ENCODE measurements at places on chromosomes 7 and 10.

- DNase-seq, result no peak
These were observed 2.7 kb upstream of the ZNF804B start for GRCh38 chr7:88756802-88757201.

GRCh38 chr10:124588736-124589490 lies 127.3 kb downstream of the LHPP start:
- DNase-seq, result no peak

- no peak for DNase-seq
These were observed 139.6 kb downstream of the PTPN20 start for GRCh38 chr10:47050618-47051455.

- DNase-seq, result no peak
These were observed 221.8 kb upstream of the TMEM72 start for GRCh38 chr10:44689368-44689767.

- no peak for DNase-seq
These were observed 185.1 kb upstream of the PRPS1L1 start for GRCh38 chr7:18212758-18213157.

DNA sequence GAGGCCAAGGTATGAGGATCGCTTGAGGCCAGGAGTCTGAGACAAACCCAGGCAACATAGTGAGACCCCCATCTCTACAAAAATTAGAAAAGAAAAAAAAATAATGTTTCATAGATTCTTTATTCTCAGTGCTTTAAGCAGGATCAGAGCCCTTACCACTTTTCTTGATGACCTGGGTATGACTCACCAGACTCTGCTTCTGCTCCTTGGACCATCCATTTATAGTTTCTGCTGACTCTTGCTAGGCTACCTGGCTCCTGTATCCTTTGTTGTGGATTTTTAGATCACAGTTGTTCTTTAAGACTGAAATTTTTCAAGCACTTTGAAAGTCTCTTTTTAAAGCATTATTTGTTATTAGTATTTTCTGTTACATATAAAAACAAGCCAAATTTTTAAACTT lies 411.1 kb downstream of the GFRA1 start:
- DNase-seq, result no peak

DNA sequence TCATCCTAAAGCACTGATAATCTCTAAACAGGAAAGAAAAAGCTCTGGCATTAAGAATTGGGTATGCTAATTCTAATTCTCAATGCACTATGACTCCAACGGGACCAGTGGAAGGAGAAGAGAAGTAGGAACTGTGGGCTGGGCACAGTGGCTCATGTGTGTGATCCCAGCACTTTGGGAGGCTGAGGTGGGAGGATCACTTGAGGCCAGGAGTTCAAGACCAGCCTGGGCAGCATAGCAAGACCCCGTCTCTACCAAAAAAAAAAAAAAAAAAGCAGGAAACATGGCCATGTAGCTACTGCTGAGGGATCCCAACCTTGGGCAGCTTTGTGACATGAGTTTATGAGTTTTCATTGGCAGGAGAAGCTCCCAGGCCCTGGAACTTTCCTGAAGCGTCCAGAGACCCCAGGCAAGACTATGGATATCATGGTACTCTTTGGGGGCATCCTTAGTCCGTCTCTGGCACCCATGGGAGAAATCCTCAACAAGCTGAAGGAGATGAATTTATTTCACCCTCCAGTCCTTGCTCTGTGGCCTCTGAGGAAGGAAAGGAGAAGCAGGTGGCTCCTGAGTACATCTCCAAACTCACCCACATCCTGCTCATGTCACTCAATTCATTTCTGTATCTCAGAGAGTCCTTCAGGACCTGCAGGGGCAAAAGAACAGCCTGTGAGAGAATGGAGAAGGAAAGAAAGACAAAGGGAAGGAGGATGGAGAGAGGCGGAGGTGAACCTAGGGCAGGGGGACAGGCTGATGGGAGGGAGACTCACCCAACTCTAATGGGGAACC lies 99.5 kb downstream of the SPDYE5 start:
- DNase-seq, result no peak

DNA sequence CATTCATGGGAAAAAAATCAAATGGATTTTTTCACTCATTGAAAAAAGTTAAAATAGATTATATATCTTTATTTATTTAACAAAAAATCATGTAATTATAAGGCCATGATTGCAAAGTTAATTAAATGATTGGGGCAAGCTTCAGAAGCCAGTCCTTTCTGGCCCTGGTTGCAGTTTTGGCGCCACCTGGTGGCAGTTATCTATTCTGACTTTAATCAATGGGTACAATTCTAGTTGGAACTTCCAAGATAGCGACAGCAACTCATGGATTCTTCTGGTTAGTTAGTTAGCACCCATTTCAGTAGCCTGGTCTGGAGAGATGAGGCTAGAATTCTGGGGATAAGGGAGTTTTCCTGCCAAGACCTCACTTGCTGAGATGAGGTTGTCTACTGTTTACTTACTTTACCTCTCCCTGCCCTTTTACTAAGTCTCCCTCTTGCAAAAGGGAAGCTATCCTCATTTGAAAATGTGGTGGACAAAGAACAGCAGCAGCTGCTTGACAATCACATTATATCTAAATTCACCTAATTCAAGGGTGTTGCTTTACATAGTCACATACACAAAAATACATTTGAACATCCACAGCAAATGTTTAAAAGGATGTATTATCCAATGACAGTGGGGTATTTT lies 42.3 kb downstream of the NOC3L start:
- no peak for DNase-seq

GRCh38 chr7:101882005-101882421 lies 64.6 kb downstream of the CUX1 start:
- DNase-seq, result no peak

GRCh38 chr7:127974446-127975035 lies 56.7 kb downstream of the LRRC4 start:
- DNase-seq, result no peak

DNA sequence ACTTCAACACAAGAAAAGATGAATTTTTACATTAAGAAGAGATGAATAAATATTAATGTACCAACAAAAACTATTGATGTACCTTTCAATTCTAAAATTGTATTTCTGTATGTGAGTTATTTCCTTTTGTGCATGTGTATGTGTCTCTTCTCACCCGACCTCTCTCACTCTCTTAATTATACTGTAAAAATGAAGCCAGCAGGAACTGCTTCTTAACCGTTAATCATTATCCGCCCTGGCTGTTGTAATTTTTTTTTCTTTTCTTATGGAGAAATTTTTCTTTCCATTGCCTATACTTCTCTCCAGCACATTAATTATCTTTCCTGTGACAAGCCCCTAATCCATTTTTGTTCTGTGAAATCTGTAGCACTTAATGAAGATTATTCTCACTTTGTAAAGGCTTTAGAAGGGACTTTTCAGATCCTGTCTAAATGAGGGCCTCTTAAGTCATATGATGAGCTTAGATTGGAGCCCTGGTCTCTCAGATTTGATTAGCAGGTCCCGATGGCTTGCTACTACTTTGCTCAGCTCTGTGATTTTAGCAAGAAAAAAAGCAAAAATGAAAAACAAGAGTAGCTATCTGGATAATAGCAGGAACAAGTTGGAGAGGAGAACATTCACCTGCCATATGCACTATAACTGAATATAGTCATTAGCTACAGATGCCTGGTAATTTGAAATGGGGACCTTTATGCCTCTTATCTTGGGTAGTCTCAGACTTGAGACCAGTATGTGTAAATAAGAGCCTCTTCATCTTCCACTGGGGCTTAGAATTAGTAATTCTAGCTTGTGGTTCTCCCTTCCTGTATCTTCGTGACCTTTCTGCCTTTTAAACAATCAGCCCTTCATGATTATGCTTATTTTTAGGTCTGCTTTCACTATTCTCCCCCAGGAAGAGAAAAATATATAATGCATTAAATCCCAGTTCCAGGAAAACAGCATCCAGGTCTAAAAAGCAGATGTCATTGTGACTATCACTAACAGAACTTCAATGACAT lies 80.0 kb upstream of the COL1A2 start:
- no peak for DNase-seq

- peak; percentile 27 for DNase-seq
These were observed 10.5 kb upstream of the MTPAP start for GRCh38 chr10:30359373-30360206.

GRCh38 chr7:2779051-2779450 lies 65.1 kb downstream of the GNA12 start:
- DNase-seq, result no peak

GRCh38 chr10:101485207-101485606 lies 102.8 kb downstream of the POLL start:
- no peak for DNase-seq

DNA sequence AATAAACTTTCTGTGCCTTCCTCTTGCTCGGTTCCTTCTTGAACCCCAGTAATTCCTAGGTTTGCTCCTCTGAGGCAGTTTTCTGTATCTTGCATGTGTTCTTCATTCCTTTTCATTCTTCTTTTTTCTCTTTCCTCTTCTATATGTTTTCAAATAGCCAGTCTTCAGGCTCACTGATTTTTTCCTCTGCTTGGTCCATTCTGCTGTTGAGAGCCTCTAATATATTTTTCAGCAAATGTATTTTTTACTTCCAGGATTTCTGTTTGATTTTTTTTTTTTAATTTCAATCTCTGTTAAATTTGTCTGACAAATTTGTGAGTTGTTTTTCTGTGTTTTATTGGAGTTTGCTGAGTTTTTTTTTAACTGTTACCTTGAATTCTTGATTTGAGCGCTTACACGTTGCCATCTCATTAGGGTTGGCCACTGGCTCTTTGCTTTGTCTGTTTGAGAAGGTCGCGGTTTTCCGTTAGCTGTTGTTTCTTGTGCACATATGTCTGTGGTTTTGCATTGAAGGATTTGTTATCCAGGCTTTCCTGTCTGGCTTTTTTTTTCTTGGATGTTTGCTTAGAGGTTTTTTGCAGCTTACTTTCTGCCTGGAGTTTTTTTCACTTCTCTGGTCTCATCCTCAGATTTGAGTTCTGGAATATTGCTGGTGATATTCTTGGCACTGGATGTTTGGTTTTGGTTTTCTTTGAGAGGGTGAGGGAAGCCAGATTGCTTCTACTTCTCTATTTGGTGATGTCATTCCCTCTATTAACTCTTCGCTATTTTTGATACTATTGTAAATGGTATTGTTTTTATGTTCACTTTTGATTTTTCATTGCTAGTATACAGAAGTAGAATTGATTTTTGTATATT lies 12.7 kb downstream of the SPRN start:
- DNase-seq, result no peak

- no peak for DNase-seq
These were observed 562 bp downstream of the GRK5 start for GRCh38 chr10:119207713-119208552.

DNA sequence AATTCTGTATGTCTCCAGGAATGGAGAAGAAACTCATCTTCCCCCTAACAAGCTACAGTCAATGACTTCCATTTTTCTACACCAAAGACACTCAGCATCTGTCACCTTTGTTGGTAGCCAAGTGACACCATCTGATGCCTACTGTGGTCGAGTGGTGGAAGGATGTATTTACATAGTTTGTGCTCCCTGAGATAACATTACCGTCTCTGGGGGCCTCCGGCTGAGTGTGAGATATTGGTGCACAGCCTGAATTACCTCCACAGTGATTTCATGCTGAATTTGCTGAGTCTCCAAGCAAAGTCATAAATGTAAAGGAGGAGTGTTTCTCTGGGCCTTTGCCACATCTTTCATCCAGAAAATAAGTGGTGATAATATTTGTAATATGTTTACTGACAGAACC lies 114.0 kb downstream of the GRID1 start:
- DNase-seq, result no peak

- no peak for DNase-seq
These were observed 5.9 kb downstream of the EBF3 start for GRCh38 chr10:129958148-129958628.

- no peak for DNase-seq
These were observed 603.1 kb upstream of the MGMT start for GRCh38 chr10:128863823-128864405.

GRCh38 chr10:50551894-50552293 lies 71.9 kb downstream of the SGMS1 start:
- no peak for DNase-seq

DNA sequence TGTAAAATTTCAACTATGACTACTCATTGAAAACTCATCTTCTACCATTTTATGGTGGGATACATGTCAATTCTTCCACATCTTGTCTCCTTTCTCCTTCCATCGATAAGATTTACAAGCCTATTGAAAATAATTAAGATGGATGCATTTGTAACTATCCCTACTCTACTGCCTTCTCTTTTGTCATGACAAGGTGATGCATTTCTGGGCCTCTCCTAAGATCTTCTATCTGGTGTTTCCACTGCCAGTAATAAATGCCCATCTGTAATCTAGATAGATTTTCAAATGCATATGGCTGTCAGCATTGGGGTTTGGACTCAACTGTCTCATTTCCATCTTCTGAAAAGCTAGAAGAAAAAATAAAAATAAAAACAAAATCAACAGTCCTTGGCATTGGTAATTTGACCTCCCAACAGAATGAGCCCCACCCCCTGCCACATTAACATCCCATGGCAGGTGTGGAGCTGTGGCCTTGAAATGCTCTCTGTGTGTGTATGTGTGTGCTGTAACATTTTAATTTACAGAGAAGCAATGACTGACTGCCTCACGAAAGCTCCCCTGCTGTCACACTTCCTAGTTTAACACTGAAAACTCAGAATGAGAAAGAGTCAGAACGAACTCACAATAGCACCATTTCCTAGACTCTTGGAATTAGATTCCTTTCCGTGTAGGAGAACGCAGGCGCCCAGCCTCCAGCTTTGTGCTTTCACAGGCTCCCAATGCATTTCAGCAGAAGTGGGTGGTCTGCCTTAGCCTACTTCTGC lies 74.2 kb downstream of the RHOBTB1 start:
- DNase-seq, result no peak

DNA sequence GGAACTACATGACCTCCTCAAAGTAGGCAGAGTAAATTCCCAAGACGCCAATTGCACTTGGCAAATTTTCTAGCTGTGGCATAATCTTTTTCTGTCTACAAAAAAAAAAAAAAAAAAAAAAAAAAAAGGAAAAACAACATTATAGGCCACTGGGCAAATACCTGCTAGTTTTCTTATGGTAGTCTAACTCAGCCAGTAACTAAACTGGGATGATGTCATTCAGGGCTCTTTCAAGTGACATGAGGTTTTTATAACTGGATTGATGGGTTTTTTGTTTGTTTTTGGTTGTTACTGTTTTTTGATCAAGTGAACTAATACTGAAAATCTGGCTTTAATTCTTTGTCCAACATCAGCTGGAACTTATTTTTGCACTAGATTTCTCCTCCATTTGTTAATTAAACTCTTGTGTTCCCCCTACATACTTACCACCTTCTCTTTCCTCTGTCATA lies 7.4 kb upstream of the VIM start:
- no peak for DNase-seq

GRCh38 chr7:80907141-80907601 lies 11.7 kb downstream of the SEMA3C start:
- no peak for DNase-seq

DNA sequence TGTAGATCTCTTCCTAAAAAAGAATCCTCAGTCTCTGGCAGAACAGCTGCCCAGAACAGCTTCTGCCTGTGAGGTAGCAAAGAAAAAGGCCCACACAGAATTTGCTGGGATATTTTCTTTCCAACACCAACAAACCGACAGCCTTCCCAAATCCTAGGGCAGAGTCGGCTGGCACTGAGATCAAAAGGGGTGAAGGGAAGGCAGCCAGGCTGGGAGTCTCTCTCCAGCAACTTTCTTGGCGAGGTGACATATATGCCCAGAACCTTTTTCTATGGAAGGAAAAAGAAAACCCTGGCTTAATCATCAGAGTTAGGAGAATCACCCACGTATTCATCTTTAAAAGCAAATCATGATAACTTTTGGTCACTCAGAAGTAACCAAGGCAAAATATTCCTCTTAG lies 279.6 kb downstream of the DNAJB6 start:
- DNase-seq, result no peak

Measured in stimulated activated CD8-positive, alpha-beta memory T cell treated with anti-CD3 and anti-CD28 coated beads, Interleukin-15, amount 100 ng/mL, for 4 hours (primary cell).